ENCODE measurements at places on chromosomes 5 and 9.

- no peak for DNase-seq
These were observed 137.0 kb upstream of the LRRTM2 start for GRCh38 chr5:139012176-139012575.

- DNase-seq, result peak; percentile 99
These were observed 151.3 kb downstream of the GAS1 start for GRCh38 chr9:86795823-86796553.

- no peak for DNase-seq
These were observed 187.0 kb downstream of the CARTPT start for GRCh38 chr5:71905834-71906711.

- DNase-seq, result no peak
These were observed 16.1 kb upstream of the MPDZ start for GRCh38 chr9:13295556-13295955.
